ENCODE measurements at places on chromosomes 11 and 22.

GRCh38 chr11:47715082-47715669 lies at the start of gene AGBL2:
Gene AGBL2, minus strand, starts transcription at chr11:47715369. Its CDS starts 719 bp downstream, at chr11:47714650.
- DNase-seq = no peak

- no peak for DNase-seq
Observed at GRCh38 chr22:23565305-23565914, 14.7 kb downstream of the IGLL1 start.

GRCh38 chr11:313787-314553 lies at the start of gene IFITM1:
Gene IFITM1, plus strand, starts transcription at chr11:314040. Its CDS starts 131 bp downstream, at chr11:314171.
- DNase-seq = no peak

DNA sequence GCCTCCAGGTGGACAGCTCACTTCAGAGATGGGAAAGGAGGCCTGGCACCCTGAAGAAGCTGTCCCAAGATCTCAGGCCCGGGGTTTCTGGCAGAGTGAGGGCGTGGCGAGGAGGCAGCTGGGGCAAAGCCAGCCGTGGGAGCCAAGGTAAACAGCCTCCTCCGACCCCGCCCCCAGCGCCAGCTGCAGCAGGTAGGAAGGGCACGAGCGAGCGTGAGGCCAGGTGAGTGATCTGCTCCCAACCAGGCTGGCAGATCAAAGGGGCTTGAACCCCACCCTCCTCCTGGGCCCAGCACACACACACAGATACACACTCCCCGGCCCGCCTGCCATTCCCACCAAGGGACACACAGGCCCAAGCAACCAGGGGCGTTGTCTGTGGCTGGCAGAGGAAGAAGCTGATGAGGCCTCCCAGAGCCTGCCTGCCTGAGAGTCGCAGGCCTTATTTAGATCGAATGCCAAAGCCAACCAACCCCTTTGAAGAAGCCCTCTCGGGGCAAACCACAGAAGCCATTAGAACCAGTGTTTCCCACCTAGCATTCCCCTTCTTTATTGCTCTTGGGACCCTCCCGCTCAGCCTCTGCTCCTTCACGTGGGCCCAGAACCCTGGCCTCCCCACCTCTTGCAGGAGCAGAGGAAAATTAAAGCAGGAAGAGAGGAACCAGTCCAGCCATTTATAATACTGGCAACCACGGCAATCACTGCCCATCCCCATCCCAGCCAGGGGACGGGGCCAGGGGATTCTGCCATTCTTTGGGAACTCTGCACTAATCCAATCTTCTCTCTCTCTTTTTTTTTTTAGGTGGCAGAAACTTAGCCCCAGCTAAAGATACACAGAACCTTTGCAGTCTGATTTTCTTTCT lies 5.0 kb downstream of the PDGFB start:
- no peak for DNase-seq

GRCh38 chr11:11620921-11621572 lies 758 bp downstream of the GALNT18 start:
- peak; percentile 19 for DNase-seq

DNA sequence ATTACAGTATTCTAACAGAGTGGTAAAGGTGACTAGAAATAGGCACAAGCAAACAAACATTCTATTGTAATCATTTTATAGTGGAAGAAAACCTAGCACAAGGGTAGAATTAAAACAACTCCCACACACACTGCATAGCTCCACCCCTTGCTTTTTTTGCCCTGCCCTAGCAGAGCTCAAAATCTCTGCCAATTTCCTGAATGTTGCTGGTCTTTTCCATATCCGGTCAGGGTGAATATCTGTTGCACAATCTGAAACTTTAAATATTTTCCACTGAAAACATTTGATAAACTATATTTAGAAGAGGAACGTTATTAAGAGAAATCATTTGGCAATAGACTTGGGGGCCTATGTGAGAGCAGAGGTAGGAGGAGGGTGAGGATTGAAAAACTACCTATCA lies 2.7 kb downstream of the SPA17 start:
- DNase-seq = no peak

All from cerebellar nuclear complex (tissue), 1 donor.